ENCODE measurements at places on chromosomes 7 and 10.

DNA sequence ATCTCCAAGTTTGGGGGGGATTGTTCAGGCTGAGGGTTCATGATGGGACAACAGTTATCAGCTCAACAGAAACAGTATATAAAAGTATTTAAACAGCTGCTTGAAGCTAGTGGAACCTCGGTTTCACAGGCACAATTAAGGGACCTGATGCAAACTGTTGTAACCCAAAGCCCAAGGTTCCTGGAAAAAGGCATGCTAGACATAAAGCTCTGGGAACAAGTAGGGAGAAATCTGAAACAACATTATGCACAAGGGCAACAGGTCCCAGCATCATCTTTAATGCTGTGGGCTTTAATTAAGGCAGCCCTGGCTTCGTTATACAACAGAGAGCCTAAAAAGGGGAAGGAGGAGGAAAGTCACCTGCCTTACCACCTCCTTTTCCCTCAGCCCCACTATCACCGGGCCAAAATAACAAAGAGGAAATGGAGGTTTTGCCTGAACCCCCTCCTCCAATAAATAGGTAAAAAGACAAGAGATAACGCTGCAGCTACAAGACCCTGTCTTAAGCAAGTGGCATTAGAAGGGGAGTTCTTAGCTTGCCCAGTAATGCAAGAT, 83.2 kb upstream of the GPR22 start:
- no peak for DNase-seq

DNA sequence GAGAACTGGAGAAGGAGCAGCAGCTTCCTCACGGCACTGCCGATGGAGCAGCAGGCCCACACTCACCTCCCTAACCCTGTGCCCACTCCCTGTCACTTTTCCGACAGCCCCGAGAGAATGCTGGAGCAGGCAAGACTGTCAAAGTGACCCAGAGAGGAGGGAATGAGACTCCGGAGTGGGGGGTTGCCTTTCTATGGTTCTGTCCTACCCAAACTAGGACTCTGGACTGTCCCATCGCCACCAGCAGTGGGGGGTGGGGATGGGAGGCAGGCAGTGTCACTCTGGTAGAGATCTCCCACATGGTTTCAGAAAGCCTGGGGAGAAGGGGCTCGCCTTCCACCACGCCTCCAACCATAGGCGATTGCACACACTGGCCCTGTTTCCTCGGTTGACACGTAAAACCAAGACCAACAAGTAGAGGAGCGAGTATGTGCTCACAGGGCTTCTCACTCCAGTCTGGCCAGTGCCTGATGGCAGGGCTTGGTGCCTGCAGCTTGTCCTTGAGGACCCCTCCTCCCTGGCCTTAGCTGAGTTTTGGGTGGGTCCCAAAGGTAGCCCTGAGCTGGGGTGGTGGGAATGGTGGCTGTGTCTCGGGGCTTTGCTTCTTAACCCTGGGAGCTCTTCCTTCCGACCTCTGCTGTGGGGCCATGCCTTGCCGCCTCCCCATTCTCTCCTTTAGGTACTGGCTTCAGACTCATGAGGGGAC, 148.5 kb downstream of the PTPN20 start:
- no peak for DNase-seq

DNA sequence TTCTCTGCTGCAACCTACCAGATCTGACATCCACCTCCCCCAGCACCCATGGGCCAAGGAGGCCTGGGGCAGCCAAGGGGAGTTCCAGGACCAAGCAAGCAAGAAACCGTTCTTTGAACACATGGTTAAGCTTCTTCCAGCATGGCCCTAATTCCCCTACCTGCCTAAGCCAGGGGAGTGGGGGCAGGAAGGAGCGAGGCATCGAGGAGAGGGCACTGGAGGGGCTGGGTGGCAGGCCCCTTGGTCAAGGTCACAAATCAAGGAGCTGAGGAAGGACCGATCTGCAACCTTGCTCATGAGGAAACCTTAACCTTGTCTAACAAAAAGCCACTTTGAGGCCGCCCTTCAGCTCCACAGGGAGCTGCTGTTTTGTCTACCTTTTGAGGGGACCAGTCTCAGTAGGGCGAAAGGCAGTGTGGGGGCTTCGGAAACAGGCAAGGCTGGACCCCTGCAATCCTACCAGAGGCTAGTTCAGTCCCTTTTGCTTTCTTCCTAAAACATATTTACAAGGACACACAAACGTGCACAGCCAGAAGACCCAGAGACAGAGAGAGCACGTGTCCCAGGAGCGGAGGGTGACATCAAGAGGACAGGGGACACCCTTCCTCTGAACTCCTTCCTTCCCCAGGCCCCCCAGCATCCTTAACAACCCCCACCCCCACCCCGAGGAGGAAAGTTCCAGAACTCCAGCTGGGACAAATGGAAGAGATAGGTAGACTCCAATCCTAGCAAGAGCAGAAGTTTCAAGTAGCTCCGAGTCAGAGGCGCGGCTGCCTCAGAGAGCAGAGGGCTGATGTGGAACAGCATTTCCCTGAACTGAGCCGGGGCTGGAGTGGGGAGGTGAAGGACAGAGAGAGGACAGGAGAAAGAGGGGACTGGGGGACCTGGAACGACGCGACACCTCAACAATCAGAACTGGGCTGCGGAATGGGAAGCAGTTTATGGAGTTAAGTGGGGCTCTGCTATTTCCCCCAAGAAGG, 28.2 kb downstream of the SPOCK2 start:
- no peak for DNase-seq

GRCh38 chr10:26854524-26854923, 6.2 kb downstream of the ABI1 start:
- DNase-seq = no peak

- DNase-seq = no peak
Measured at GRCh38 chr10:51653025-51653424, 46.4 kb downstream of the CSTF2T start.

DNA sequence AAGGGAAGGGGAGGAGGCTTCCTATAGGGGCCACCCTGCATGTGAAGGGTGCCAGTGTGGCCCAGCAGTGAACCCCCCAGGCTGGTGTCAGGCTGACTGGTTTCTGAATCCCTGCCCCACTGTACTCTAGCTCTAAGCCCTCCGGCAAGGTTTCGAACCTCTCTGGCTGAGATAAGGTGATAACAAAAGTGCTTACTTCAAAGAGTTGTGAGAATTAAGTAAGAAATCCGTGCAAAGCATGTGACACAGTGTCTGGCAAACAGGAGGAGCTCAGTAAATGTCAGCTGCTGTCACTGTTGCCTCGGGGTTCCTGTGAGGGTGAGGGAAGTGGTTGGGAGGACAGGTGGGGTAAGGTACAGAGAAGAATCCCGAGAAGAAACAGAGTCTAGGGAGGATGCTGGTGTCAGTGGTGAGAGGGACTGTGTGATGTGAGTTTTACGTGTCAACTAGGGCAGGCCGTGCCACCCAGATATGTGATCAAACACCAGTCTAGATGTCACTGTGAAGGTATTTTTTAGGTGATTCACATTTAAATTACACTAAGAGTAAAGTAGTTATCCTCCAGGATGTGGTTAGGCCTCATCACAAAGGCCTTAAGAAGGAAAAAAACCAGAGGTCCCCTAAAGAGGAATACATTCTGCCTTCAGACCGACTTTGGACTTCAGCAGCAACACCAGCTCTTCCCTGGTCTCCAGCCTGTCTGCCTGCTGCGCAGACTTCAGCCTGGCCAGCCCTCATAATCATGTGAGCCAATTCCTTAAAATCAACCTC, 64.4 kb downstream of the BPGM start:
- peak; percentile 79 for DNase-seq

DNA sequence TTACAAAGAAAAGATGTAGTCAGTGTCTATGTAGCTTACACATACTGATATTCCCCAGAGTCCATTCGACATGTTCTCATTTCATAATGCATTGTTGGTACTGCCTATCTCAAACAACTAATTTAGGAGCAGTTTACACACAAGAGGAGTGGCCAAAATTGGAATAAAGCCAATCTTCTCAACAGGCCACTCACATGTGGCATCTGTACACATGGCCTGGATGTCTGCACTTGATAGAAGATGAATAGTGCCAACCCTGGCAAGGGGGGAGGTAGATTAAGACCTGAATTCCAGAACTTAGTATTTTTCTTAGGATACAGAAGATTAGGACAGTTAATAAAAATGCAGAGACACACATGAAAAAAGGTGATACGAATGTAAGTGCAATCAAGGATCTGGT, 125.3 kb upstream of the STARD3NL start:
- no peak for DNase-seq

- DNase-seq = no peak
Measured at GRCh38 chr10:49173853-49174252, 14.3 kb downstream of the TMEM273 start.

- peak; percentile 100 for DNase-seq
Measured at GRCh38 chr7:47786557-47787248, 161.6 kb downstream of the PKD1L1 start.

GRCh38 chr7:107622894-107623293, 37.7 kb upstream of the SLC26A4 start:
- DNase-seq = no peak

DNA sequence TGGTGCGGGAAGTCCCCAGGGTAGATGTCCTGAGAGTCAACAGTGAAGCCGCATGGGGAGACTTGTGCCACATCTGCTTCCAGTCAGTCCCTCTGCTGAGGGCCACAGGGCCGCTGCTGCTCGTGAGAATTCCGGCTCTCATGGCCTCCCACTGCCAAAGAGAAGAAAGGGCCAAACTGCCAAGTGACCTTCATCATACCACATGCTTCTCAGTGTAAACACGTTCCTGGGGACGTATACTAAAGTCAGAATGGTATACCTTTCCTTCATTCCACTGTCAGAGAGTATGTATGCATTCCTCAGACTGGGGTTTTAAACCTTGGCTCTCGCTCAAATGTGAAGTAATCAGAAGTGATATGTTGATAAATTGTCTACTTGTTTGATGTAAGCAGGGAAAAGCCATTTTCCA, 52.8 kb upstream of the SEC61G start:
- DNase-seq = no peak

DNA sequence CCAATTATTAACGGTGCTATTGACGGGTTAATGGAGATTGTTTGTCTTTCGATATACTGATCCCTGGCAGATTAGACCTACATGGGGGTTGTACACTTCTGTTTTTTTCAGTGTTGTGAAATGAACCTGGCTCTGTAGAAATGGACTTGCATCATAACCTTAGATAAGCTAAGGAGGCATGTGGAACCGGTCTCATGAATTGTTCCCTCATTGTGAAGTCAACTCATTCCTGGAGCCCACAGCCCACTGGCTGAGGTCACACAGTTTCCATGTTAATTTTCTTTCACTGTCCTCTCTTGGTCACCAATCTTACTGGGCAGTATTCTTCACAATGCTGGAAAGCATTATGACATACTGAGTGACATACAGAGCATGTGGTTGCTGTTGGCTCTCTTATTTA, 202.8 kb downstream of the BMPER start:
- no peak for DNase-seq

DNA sequence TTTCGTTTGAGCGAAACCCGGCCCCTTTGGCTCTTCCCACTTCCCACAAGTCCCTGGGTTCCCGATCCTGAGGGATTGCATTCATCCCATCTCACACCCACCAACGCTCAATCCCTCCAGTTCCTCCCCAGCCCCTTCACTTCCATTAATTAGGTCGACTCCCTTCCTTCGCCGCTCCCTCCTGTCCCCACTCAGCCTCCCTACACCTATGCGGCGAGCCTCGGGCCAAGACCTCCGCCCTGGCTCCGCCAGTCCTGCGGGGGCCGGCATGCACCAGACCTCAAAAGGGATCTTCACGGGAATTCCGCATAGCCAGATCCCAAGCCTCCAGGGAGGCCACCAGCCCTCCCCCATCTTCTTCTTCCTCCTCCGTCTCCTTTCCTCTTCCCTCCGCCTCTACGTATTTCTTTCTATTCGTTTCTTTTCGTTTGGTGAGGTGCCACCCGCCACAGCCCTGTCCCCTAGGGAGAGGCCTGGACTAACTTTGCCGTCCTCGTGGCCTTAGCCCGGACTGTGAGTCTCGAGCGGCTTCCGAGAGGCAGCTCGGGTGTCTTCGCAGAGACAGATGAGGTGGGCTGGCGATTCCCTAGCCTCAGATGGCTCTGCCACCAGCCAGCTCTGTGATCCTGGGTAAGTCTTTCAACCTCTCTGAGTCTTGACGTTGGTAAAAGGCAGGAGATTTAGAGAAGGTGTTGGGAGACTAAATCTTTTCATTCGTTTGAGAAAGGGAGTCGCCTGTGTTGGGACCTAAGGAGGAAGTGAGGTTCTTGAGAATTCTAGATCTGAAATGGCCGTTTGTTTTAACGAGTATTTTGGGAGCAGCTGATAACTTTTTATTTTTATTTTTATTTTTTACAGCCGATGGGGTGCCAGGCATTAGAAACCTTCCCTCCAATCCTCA, 8.1 kb upstream of the LBX1 start:
- DNase-seq = no peak

GRCh38 chr10:2888403-2889004, 178.8 kb upstream of the PFKP start:
- no peak for DNase-seq

- DNase-seq = no peak
Measured at GRCh38 chr10:95407546-95407945, 116.7 kb upstream of the PDLIM1 start.
